Memory B cell (primary cell): ENCODE measurements at places on chromosomes 1 and 21.
A peak's percentile ranks its signal among the peaks of the same experiment; 100 is the strongest.

- H3K27me3 ChIP-seq: no peaks in the 10 kb centered on the region
- peaks cover 2% of the 10 kb centered on the region for H3K4me1 ChIP-seq
- no peak overlapping the region for H3K27ac ChIP-seq
- H3K36me3 ChIP-seq: peaks cover 3% of the 10 kb centered on the region
Measured at GRCh38 chr1:108034396-108034795, 69.4 kb upstream of the VAV3 start.

GRCh38 chr1:192839162-192840066, 30.6 kb downstream of the RGS2 start:
- H3K27me3 ChIP-seq: peaks cover 4% of the 10 kb centered on the region
- DNase-seq: no peak
- no peaks in the 10 kb centered on the region for H3K4me1 ChIP-seq
- H3K36me3 ChIP-seq: no peaks in the 10 kb centered on the region
- H3K27ac ChIP-seq: no peak overlapping the region

GRCh38 chr1:154272999-154273563, 652 bp downstream of the HAX1 start:
- H3K4me1 ChIP-seq: peaks cover 17% of the 10 kb centered on the region
- peak overlapping the region; percentile 93 for H3K4me3 ChIP-seq
- H3K36me3 ChIP-seq: peaks cover 23% of the 10 kb centered on the region

DNA sequence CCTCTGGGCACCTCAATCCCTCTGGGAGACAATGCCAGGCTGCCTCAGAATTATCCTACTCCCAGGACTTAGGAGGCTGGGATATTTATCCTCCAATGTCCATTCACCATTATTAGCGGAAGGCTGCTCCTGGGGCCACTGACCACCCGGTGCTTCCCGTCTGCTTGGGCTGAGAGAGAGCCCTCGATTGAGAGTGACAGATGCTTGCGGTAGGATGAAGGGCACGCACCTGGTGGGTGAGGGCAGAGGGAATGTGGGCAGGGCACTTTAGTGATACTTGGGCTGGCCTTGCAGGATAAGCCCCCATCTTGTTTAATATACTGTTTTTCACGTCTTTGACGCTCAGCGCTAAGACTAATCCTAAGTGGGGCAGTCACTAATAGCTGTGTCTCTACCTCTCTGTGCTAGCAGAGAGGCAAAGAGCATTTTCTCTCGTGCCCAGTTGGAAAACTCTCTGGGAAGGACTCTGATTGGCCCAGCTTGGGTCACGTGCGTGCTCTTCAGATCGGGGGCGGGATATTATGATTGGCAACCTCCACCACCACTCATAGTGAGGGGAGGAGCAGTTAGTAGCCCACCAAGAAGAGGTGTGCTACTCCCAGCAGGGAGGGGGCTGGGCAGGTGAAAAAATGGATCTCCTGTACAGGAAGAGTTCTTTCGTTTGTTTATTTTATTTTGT, 10.6 kb upstream of the PARS2 start:
- peaks cover 2% of the 10 kb centered on the region for H3K27me3 ChIP-seq
- H3K4me1 ChIP-seq: no peaks in the 10 kb centered on the region
- H3K4me3 ChIP-seq: no peak overlapping the region

GRCh38 chr1:54442185-54442584, 36.0 kb upstream of the SSBP3 start:
- no peak overlapping the region for H3K27ac ChIP-seq
- no peak overlapping the region for H3K4me3 ChIP-seq
- no peaks in the 10 kb centered on the region for H3K4me1 ChIP-seq
- no peak for DNase-seq

DNA sequence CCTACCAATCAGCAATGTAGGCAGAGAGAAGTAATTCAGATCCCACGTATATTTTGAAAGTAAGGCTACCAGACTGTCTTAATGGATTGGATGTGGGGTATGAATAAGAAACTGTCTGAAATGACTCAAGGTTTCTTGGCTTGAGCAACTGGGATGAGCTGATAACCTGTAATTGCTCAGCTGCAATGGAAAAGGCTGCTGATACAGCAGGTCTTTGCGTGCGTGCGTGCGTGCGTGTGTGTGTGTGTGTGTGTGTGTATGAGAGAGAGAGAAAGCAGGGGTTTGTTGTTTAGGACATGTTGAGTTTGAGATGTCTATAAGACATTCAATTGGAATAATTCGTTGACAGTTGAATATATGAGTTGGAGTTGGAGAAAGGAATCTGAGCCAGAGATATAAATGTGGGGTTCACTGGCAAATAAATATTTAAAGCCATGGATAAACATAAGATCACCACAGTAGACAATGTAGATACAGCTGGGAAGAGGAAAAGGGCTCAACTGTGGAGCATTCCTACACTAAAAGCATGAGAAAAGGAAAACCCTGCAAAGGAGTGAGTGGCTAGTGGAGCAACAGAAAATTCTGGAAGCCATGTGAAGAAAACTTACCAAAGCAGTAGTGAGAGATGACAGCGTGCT, 72.9 kb downstream of the UCHL5 start:
- no peak overlapping the region for H3K4me3 ChIP-seq
- H3K36me3 ChIP-seq: peaks cover 9% of the 10 kb centered on the region
- H3K4me1 ChIP-seq: peaks cover 3% of the 10 kb centered on the region
- DNase-seq: no peak

GRCh38 chr1:203486618-203487370, 7.2 kb upstream of the OPTC start:
- H3K36me3 ChIP-seq: no peaks in the 10 kb centered on the region
- H3K27me3 ChIP-seq: peaks cover 2% of the 10 kb centered on the region
- peak overlapping the region; percentile 85 for H3K4me3 ChIP-seq
- peaks cover 4% of the 10 kb centered on the region for H3K4me1 ChIP-seq
- no peak for DNase-seq
- H3K27ac ChIP-seq: peak overlapping the region; percentile 76

GRCh38 chr21:28207436-28208173, 785.1 kb downstream of the LTN1 start:
- no peaks in the 10 kb centered on the region for H3K36me3 ChIP-seq
- H3K4me3 ChIP-seq: no peak overlapping the region
- H3K27ac ChIP-seq: no peak overlapping the region
- no peaks in the 10 kb centered on the region for H3K4me1 ChIP-seq

GRCh38 chr1:51734896-51735745, 118.2 kb downstream of the OSBPL9 start:
- no peak overlapping the region for H3K4me3 ChIP-seq
- H3K27ac ChIP-seq: no peak overlapping the region
- H3K4me1 ChIP-seq: peaks cover 45% of the 10 kb centered on the region
- H3K36me3 ChIP-seq: no peaks in the 10 kb centered on the region
- DNase-seq: no peak

- H3K4me1 ChIP-seq: no peaks in the 10 kb centered on the region
- DNase-seq: no peak
- H3K27ac ChIP-seq: no peak overlapping the region
- H3K36me3 ChIP-seq: no peaks in the 10 kb centered on the region
- no peak overlapping the region for H3K4me3 ChIP-seq
- H3K27me3 ChIP-seq: peaks cover 3% of the 10 kb centered on the region
Measured at GRCh38 chr21:26832546-26832945, 12.7 kb downstream of the ADAMTS1 start.

- no peak overlapping the region for H3K4me3 ChIP-seq
- DNase-seq: no peak
- H3K36me3 ChIP-seq: no peaks in the 10 kb centered on the region
- H3K27me3 ChIP-seq: peaks cover 5% of the 10 kb centered on the region
Measured at GRCh38 chr1:178371235-178371634, 125.5 kb downstream of the CLEC20A start.

- peaks cover 2% of the 10 kb centered on the region for H3K27me3 ChIP-seq
- no peak overlapping the region for H3K4me3 ChIP-seq
Measured at GRCh38 chr1:12080156-12080555, 17.1 kb downstream of the TNFRSF8 start.

DNA sequence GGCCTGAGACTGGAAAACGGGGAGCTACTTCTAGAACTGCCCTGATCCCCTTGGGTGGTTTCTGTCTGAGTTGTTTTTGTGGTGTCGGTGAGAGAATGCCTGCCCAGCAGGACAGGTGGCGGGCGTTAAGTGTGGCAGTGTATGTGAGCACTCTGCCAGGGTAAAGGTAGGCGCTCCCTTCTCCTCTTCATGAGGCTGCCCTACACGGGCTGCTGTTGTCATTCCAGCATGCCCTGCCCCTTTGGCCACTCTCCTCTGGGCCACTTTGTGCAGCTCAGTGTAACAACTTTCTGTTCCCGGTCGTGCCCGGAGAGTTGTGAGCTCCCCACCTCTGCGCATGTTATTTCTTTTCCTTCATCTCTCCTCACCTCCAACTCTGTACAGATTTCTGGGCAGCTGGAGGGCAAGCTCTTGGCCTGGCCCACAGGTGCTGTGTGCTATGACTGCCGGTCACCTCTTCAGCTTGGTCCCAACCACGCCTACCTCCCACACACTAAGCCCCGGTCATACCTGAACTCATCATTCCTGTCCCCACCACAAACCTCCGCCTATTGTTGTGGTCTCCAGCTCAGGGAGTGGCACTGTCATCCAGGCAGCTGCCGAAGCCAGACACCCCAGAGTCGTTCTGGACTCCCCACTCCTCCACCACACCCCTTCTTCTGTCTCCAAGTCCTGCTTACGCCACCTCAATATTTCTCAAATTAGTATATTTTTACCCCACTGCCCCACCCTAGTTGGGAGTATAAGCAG, 69.0 kb downstream of the GADD45A start:
- no peak for DNase-seq
- peaks cover 17% of the 10 kb centered on the region for H3K4me1 ChIP-seq
- no peak overlapping the region for H3K27ac ChIP-seq
- no peak overlapping the region for H3K4me3 ChIP-seq

DNA sequence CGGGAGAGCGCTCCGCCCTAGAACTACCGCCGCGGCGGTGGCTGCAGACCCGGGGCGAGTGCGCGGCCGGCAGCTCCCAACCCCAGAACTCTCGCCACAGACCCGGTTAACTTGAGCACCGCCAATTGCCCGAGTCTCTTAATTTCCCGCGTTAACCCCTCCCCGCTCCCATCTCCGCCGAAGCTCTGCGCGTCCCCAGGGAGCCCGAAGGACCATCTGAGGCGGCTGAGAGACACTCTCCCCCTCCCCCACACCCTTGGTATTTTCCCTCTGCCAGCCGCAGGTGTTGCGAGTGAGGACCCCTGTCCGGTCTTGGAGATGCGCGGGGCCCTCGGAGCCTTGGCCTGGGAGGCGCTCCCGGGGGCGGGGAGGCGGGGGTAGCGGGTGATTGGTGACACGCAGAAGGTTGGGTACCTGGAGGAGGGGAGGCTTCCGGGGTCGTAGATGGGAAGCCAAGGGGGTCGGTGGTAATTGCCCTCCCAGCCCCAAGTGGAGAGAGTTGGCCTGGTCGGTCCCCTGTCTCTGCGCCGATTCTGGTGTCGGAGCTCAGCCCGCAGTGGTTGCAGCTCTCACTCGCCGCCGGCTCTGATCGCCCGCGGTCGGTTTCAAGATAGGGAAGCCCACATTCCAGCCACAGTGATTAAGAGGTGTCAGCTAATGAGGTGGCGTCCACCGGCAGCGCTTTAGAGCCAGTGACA, 858 bp upstream of the SUSD4 start:
- H3K36me3 ChIP-seq: no peaks in the 10 kb centered on the region
- peaks cover 13% of the 10 kb centered on the region for H3K27me3 ChIP-seq
- no peak for DNase-seq
- H3K4me1 ChIP-seq: peaks cover 9% of the 10 kb centered on the region
- no peak overlapping the region for H3K27ac ChIP-seq
- H3K4me3 ChIP-seq: peak overlapping the region; percentile 74

- H3K36me3 ChIP-seq: no peaks in the 10 kb centered on the region
- DNase-seq: no peak
- H3K27ac ChIP-seq: no peak overlapping the region
- H3K27me3 ChIP-seq: no peaks in the 10 kb centered on the region
- no peak overlapping the region for H3K4me3 ChIP-seq
Measured at GRCh38 chr1:161190962-161191521, 7.8 kb downstream of the ADAMTS4 start.

GRCh38 chr1:185990565-185990964, 256.4 kb downstream of the HMCN1 start:
- DNase-seq: no peak
- H3K4me3 ChIP-seq: no peak overlapping the region
- no peak overlapping the region for H3K27ac ChIP-seq
- no peaks in the 10 kb centered on the region for H3K36me3 ChIP-seq
- no peaks in the 10 kb centered on the region for H3K27me3 ChIP-seq

GRCh38 chr21:42094811-42095210, 23.7 kb downstream of the UMODL1 start:
- peaks cover 3% of the 10 kb centered on the region for H3K36me3 ChIP-seq
- H3K4me1 ChIP-seq: no peaks in the 10 kb centered on the region
- no peak overlapping the region for H3K27ac ChIP-seq
- no peak for DNase-seq
- no peak overlapping the region for H3K4me3 ChIP-seq

- DNase-seq: no peak
- H3K27ac ChIP-seq: no peak overlapping the region
- H3K27me3 ChIP-seq: no peaks in the 10 kb centered on the region
- H3K4me3 ChIP-seq: no peak overlapping the region
Measured at GRCh38 chr1:109677459-109677858, 9.6 kb downstream of the GSTM2 start.

DNA sequence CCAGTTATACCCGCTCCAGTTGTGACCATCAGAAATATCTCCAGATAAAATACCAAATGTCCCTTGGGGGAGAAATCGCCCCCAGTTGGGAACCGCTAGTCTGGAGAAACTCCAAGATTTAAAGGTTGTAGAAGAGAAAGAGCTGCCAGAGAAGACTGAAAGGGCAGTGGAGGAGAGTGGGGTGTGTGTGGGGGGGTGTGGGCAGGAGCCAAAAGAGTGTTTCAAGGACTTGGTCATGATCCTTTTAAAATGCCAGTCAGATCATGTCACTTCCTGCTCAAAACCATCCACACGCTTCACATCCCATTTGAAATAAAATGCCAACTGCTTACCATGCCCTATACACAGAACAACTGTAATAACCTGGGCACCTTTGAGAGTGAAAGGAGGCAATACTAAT, 3.4 kb upstream of the HEYL start:
- H3K4me1 ChIP-seq: no peaks in the 10 kb centered on the region
- no peaks in the 10 kb centered on the region for H3K36me3 ChIP-seq
- H3K27ac ChIP-seq: no peak overlapping the region
- peaks cover 10% of the 10 kb centered on the region for H3K27me3 ChIP-seq

- no peak overlapping the region for H3K27ac ChIP-seq
- DNase-seq: no peak
- peaks cover 4% of the 10 kb centered on the region for H3K36me3 ChIP-seq
- H3K4me3 ChIP-seq: peak overlapping the region; percentile 92
Measured at GRCh38 chr1:155321639-155322503, 1.2 kb downstream of the RUSC1 start.

DNA sequence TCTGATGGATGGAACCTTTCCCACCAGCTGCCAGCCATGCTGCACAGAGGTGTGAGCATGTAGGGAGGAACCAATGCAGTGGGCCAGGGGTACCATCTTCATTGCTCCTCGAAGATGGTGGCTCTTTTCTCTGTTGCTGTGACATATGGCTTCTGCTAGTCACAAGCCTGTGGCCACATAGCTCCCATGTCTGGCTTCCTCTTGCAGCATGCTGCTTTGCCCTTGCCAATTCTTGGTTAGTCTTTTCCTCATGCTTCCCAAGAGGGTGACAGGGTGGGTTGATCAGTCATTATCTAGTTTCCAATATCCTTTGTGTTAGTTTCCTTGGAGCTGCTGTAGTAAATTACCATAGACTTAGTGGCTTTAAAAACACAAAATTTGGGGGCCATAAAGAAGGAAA, 123.4 kb downstream of the ETS2 start:
- peaks cover 2% of the 10 kb centered on the region for H3K36me3 ChIP-seq
- H3K27ac ChIP-seq: no peak overlapping the region

GRCh38 chr1:89702520-89703045, 69.7 kb downstream of the LRRC8C start:
- H3K4me3 ChIP-seq: no peak overlapping the region
- H3K36me3 ChIP-seq: peaks cover 3% of the 10 kb centered on the region
- H3K4me1 ChIP-seq: peaks cover 47% of the 10 kb centered on the region
- H3K27me3 ChIP-seq: no peaks in the 10 kb centered on the region
- no peak for DNase-seq

GRCh38 chr1:90435351-90435750, 281.8 kb downstream of the BARHL2 start:
- no peak overlapping the region for H3K27ac ChIP-seq
- H3K4me3 ChIP-seq: no peak overlapping the region
- H3K36me3 ChIP-seq: no peaks in the 10 kb centered on the region
